Stimulated activated CD8-positive, alpha-beta memory T cell treated with anti-CD3 and anti-CD28 coated beads, Interleukin-7, amount 100 ng/mL, for 1 hour (primary cell): ENCODE measurements at places on chromosomes 3 and 15.

DNA sequence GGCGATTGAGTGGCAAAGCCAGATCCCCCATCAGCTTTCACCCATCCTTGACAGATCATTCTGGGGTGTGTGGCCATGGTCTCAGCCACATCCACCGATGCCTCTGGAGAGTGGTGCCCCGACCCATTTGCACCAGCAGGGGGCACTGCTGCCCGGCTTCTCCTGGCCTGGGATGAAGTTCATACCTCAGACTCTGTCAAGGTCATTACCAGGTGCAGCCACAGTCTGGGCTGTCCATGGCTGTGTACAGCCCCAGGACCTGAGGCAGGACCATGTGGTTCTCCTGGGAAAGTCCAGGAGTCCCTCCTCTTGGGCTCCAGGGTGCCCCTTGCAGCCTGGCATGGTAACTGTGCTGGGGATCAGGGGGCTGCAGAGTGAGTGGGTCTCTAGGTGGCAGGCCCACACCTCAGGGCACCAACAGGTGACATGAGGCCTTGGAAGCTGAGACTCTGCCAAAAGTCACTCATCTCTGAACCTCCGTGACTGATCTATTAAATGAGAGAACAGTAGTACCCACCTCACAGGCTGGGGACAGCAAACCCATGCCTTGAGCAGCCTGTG lies 67.2 kb downstream of the CACNA2D2 start:
- peak; percentile 68 for DNase-seq

GRCh38 chr3:28664123-28664522 lies 315.5 kb upstream of the AZI2 start:
- no peak for DNase-seq

GRCh38 chr3:172145031-172145686 lies 105.8 kb downstream of the FNDC3B start:
- no peak for DNase-seq

GRCh38 chr3:76044601-76045600 lies 259.6 kb upstream of the ZNF717 start:
- no peak for DNase-seq

DNA sequence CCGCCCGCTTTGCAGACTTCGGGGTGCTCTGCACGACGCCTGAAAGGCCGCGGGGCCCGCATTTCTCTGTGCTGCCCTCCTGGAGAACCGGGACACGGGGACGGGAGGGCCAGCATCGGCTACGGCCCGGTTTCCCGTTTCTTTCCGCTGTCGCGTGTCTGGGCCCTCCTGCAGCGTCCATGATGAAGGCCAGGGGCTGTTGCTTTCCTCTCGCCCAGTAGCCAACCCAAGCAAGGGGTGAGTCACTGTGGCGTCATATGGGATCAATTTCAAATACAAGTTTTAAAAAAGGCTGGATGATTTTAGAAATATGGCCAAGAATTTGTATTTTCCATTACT lies 435 bp downstream of the SLC35G2 start:
- no peak for DNase-seq

- no peak for DNase-seq
These were observed 95.3 kb downstream of the SLC49A4 start for GRCh38 chr3:122890077-122890719.

DNA sequence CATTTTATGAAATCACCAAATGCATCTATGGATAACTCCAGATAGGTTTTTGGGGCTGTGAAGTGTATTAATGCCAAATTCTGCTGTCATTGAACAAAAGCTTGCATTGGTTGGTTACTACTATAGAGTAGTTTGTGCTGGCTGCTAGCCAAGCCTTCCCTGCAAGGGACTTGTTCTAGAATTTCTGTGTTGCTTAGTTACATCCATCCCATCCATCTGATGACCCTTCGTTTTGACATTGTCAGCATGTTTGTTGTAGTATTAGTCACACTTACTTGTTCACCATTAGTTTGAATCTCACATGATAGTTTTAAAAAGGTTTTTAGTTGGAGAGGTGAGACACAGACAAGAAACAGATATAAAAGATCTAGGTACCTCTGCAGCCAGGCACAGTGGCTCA lies 7.0 kb upstream of the NIPA2 start:
- DNase-seq: no peak

GRCh38 chr3:190912736-190913135 lies 50.2 kb upstream of the GMNC start:
- no peak for DNase-seq

GRCh38 chr3:103440539-103441203 lies 1005.9 kb downstream of the ZPLD1 start:
- DNase-seq: no peak

DNA sequence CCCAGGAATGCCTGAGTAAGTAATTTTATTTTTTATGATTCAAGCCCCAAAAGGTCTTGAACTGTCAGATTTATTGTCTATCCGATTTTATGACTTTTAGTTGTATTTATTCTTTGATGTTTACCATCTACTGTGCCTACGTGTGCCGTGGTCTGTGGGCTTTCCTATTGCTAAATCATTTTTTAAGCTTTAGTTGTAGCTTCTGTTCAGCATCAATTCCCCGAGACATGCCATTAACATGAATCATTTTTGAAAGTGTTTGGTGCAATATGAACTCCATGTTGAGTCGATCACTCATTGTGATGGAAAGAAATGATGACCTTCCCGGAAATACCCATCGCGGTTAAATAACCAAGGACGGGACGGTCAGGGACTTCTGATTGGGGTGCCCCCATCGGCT lies 268.7 kb upstream of the THRB start:
- DNase-seq: no peak

DNA sequence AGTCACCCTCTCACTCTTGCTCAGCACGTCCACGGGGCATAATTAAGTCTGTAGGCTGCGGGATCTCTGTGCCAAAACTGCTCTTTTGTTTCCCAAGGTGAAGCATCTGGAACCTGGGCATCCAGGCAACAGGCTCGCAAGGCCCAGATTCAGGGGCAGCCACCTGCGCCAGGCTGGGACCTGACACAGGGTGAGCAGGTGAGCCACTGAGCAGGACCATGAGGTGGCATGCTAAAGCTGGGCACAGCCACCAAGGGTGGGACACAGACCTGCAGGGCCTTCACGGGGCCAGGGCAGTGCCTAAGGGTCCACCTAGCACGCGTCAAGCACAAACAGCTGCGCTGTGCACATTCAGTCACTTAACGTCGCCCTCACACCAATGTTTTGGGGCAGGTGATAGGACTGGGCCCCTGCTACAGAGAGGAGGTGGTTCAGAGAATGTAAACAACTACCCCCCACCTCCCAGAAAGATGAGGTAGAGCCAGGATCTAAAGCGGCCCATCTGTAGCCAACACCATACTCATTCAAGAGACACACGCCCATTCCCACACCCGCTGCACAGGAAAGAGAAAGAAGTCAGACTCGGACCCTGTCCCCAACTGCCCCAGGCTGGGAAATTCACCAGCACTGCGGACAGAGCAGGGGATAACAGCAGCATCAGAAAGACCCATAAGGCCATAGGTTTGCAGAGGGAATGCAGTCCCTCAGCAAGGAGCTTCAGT lies 16.3 kb downstream of the XXYLT1 start:
- no peak for DNase-seq

DNA sequence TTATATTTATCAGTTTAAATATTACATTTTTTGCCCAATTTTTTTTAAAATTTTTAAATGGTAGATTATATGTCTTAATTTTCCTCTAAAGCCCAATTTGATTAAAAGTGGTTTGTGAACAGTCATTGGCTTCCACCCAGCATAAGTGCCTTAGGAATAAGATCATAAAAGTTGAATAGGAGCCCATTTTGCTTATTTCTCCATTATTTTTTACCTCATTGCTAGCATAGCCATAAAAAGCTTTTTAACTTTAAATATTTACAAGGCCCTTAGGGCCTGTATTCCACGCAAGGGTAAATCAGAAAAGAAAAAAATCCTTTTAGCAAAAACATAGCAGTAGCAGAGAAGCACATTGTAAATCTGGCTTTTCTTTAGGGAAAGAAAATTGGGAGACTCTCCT lies 9.0 kb downstream of the TTC14 start:
- no peak for DNase-seq

DNA sequence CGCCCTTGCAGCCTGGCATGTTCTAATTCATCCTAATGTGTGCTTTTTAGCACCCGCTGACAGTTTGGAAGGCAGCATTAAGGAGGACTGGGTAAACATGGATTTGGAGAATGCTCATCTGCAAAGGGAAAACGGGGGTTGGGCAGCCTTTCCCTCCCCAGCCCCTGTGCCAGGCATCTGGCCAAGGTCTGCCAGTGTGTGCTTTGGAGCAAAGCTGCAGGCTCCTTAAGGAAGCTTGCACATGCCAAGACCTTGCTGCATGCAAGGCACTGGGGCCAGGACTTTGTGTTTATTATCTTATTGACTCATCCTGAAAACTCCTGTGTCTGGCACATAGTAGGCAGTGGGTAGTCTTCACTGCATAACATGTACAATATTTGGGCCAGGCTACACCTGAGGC lies 20.1 kb downstream of the FAM3D start:
- no peak for DNase-seq

GRCh38 chr3:111903067-111903511 lies 44.0 kb downstream of the PHLDB2 start:
- no peak for DNase-seq

GRCh38 chr15:39801641-39802309 lies 19.1 kb upstream of the FSIP1 start:
- DNase-seq: no peak

GRCh38 chr3:74287557-74287956 lies 326.9 kb downstream of the CNTN3 start:
- no peak for DNase-seq

DNA sequence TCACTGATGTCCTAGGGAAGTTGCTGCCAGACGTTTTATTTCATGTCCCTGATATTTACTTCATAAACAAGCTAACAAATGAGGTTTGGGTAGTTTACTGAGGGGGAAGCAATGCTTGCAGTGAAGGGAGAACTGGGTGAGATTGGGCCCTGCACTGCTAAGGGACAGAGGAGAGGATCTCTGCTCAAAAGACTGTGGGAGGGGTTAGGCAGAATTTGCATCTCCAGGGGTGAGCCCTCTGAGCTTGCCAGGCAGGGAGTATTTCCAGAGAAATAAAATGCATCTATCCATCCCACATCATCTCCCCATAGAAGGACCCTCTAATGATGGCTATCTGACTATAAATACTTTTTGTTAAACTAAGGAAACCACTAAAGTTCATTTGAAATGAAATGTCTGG lies 215.6 kb downstream of the CBLB start:
- no peak for DNase-seq

GRCh38 chr3:193884027-193884426 lies 251.9 kb upstream of the HES1 start:
- no peak for DNase-seq

GRCh38 chr15:73897441-73898261 lies 24.3 kb downstream of the TBC1D21 start:
- peak; percentile 19 for DNase-seq

DNA sequence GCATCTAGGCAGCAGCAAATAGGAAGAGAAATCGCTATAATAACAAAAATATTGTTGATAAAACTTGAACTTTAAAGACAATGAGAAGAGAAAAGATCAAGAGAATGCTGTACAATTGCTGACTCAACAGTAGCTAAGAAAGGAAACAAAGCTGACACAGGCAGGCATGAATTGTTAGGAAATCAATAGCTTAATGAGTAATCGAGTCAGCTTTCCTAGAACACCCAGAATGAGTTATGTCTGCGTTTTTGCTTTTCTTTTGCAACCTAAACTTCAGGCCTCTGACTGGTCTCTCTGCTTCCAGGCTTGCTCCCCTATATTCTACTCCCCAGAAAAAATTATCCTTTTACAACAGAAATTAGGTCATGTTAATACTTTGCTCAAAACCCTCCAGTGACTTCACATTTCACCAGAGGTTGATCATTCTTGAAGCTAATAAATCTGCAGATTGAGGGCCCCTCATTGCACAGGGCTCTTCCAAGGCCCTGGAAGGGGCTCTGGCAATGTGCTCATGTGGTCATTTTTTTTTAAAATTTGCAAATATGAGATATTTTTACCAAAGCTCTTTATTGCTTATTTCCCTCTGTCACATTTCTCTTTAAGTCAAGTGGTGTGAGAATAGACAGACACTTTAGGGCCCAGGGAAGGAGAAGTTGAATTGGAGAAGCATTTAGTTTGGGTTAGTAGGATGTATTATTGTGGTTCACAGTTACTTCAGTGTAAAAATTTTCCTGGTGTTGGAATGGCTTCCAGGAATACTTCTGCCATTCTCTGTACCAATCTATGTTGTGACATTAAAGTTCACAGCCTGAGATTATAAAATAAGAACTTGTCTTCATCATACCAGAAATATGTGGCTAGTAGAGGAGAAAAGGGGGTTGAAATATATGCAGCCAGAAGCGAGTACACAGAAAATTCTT lies 116.3 kb downstream of the TMCO5A start:
- no peak for DNase-seq

- no peak for DNase-seq
These were observed 27.3 kb upstream of the DMXL2 start for GRCh38 chr15:51649659-51650521.

- no peak for DNase-seq
These were observed 66.3 kb downstream of the PPCDC start for GRCh38 chr15:75089456-75090387.

- DNase-seq: no peak
These were observed 993 bp upstream of the GRAMD2A start for GRCh38 chr15:72198356-72199204.

DNA sequence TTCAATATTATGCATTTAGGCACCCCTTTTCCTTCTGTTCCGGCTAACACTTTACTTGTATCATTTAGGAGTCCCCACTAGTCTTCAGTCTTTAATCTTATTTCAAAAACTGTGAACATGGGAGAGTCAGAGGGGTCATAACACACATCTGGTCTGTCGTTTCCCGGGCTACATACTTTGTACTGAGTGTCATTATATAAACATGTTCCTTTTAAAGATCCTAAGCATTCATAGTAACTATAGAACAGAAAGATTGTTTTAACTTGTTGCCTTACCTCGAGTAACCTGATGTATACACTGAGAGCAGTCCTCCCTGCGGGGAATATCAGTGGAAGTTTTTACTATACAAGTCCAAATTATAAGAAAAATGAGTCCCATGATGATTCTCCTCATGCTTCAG lies 78.2 kb upstream of the VEPH1 start:
- no peak for DNase-seq

- DNase-seq: peak; percentile 98
These were observed at the start of the genes ASB7 and LINS1 for GRCh38 chr15:100602064-100602822. Gene ASB7 (plus strand): TSS chr15:100602589. CDS start chr15:100612217, 9,628 bp downstream. Gene LINS1 (minus strand): TSS chr15:100602184. CDS start chr15:100580842, 21,342 bp downstream.

- no peak for DNase-seq
These were observed 468.3 kb upstream of the CBLB start for GRCh38 chr3:106337116-106337515.

DNA sequence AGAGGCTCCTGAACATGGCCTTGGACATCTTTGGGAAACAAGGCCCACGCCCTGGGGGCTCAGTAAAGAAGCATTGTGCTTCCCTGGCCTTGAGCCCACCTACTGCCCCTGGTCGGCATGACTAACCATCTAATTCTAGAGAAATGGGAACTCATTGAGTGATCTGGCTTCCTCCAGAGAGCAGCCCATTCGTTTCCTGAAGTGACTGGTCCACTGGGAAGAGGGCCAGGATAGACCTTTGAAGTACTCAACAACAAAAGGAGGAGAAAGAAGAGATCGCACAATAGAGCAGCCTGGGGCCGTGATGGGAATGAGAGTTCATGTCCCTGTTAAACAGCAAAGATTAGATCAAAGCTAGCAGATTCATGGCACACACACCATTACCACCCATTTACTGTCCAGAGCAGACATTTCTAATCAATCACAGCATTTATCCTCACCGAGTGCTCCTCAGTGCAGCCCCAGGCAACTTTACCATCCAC lies 514.4 kb upstream of the PROK2 start:
- no peak for DNase-seq

GRCh38 chr3:191139736-191140135 lies 59.3 kb upstream of the OSTN start:
- no peak for DNase-seq
